ENCODE measurements at places on chromosomes 16 and 17. TPM values are rescaled to one million over a fixed set of nuclear protein-coding genes. Genes with fewer than 3 reads are reported as not detected.

GRCh38 chr17:71109697-71110096 is 940.4 kb downstream of the KCNJ2 start:
- no peak for DNase-seq

Gene RHBDL1
- 1.7 TPM for total RNA-seq

- DNase-seq = no peak
Observed at GRCh38 chr17:9255833-9256232, 234.5 kb downstream of the NTN1 start.

Gene MEOX1
- total RNA-seq = 4.7 TPM

DNA sequence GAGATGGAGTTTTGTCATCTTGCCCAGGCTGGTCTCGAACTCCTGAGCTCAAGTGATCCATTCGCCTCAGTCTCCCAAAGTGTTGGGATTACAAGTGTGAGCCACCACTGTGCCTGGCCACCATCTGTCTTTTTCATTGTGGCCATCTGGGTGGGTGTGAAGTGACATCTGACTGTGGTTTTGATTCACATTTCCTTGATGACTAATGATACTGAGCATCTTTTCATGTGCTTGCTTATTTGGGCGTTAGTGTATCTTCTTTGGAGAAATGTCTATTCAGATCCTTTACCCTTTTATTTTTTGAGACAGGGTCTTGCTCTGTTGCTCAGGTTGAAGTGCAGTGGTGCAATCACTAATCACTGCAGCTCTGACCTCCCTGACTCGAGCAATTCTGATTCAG is 53.9 kb upstream of the ERN1 start:
- DNase-seq = peak; percentile 70

- no peak for DNase-seq
Observed at GRCh38 chr16:70657956-70658355, 11.6 kb downstream of the IL34 start.

DNA sequence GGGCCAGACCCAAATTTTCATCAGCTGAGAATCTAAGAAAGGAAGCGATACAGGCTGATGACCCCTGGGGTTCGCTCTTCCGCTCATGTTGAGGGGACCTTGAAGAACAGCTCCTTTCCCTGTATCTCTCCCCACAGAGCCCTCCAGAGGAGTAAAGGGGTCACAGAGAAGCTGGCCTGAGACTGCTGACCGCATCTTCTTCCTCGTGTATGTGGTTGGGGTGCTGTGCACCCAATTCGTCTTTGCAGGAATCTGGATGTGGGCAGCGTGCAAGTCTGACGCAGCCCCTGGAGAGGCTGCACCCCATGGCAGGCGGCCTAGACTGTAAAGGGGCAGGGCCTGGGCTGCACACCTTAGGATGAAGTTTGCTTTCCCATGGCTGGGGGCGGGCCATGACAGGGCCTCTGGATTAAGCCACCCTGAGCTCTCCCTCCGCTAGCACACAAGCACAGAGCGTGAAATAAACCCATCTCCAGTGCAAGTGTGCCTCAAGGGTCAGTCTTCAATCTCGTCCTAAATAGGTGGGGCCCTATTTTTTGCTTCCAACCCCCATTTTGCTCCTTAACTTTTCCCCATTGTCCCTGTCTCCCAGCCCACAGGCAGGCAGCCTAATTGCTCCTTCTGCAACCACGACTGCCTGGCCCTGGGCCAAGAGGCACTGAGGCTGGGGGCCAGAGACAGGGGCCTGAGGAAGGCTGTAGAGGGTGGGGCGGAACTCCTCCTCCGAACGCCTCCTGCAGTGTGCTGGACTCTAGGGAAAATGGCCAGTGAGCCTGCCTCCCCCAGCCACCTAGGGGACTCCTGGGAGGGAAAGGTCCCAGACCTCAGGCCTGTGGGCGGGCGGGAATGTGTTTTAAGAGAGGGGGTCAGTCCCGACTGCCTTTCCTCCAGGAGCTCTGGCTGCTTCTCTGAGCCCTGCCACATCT is 3.6 kb downstream of the ZACN start:
- DNase-seq = no peak

DNA sequence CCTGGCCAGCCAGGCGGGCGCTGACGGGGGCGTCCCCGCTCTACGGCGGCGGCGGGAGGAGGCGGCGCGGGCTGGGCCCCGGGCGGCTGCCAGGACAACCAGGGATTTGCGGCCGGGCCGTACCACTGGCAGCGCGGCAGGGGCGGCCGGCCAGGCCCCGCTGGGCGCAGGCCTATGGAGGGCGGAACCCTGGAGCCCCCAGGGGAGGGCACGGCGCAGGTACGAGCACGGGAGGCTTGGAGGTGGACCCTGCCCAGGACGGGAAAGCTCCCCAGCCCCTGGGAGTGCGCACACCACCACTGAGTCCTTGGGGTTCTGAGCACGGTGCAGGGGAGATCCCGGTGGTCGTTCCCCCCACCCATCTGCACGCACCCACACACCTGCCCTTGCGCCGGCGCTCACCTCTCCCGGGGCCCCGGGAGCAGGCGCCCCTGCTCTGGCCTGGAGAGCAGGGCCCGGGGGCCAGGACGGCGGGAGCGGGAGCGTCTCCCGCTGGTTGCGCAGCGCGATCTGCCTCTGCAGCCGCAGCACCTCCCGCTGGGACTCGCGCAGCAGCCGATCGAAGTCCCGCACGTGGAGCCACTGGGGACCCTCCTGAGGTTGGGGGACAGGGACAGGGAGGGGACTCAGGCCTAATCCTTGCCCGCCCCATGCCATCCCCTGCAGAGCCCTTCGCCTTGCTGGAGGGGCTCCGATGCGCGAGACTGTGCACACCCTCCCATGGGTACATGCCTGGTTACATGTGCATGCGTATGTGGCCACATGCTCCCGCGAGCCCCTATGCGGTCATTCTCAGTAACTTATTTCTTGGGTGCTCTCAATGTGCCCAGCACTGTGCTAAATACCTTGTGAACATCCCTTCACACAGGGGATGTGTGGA is 3.9 kb downstream of the TSPOAP1 start:
- no peak for DNase-seq

- DNase-seq = no peak
Observed at GRCh38 chr16:73544826-73545225, 496.9 kb upstream of the ZFHX3 start.

Gene IGFALS
- total RNA-seq = not detected

DNA sequence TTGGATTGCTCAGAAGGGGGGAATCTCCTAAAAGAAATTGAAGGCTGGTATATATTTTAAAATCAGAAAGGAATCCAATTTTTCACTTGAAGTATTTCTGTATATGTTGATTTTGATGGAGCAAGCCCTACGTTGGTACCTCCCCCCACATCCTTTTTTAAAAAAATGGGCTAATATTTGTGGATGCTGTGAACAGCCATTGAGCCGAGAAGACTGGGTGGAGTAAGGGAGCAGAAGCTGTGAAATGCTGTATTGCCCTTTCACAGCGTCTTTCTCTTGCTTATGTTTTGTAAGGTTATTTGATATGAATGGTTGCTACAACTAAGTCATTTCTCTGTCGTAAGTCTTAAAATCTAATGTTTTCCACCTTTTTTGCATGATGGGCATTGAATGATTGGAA is 2.3 kb downstream of the PAFAH1B1 start:
- no peak for DNase-seq

DNA sequence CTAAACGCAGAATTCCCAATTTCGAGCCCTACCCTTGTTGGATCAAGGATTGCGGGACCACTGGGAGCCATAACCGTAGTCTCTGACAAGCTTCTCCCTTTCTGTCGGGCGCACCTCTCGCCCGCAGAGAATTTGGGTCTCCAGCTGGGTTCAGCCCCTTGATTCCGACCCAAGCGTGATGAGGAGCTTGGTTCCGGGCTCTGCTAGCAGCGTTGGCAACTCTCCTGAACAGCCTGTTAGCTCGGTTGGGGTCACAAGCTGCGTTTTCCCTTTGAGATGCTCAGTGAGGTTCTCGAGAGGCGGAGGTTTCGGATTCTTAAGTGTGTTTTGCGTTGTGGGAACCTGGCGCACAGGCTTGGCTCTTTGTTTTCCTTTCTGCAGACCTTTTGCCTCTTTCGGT is 655 bp downstream of the ATXN1L start:
- no peak for DNase-seq

DNA sequence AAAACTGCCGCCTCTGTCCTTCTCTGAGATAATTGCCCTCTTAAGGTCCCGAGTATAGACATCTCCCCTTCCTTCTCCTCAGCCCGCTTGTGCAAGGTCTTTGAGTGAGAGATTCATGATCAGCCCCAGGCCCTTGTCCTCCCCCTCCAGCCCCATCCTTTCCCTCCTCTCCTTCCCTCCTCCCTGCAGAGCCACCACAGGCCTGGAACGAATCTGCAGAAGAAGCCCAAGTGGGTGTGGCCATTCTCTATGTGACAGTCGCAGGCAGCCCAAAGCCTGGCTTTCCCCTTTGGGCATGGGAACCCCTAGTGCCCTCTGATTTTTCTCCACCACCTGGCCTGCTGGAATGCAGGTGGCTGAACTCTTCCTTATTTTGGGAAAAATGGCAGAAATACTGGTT is 7.2 kb upstream of the NDRG4 start:
- no peak for DNase-seq

Gene PABPN1L
- total RNA-seq = not detected

GRCh38 chr17:79557276-79558090 is 53.4 kb downstream of the RBFOX3 start:
- no peak for DNase-seq

Gene WFDC1
- 12.0 TPM for total RNA-seq

Gene QPRT
- 13.8 TPM for total RNA-seq

GRCh38 chr16:85341972-85342695 is 229.9 kb upstream of the CIBAR2 start:
- no peak for DNase-seq

- DNase-seq = no peak
Observed at GRCh38 chr17:62191390-62192361, 126.6 kb upstream of the MED13 start.

Gene HBM
- total RNA-seq = not detected

DNA sequence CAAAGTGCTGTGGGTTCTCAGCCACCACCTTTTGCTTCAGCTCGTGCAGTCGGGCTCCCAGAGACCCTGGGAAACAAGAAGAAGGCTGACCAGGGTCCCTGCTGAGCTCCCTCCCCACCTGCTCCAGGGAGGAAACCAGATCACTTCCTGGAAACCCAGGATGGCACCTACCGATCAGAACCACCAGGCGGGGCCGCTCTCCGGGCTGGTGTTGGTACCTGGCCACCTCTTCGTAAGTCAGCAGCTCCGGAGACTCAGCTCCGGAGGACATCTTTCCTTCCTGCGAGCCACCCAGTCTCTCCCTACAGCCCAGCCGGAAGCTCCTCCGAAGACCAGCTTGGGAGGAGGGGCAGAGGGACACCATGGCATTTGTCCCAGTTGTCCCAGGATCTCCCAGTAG is 18.9 kb downstream of the MPP3 start:
- DNase-seq = peak; percentile 60

DNA sequence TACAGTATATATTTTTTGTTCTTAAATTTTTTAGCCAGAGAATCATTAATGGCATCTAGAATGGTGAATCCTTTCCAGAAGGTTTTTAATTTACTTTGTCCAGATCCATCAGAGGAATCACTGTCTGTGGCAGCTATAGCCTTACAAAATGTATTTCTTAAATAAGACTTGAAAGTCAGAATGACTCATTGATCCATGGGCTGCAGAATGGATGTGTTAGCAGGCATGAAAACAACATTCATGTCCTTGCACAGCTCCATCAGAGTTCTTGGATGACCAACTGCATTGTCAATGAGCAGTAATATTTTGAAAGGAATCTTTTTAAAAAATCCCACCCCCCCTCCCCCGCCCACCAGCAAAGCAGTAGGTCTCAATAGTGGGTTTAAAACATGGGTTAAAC is 51.4 kb downstream of the CACNG1 start:
- no peak for DNase-seq

DNA sequence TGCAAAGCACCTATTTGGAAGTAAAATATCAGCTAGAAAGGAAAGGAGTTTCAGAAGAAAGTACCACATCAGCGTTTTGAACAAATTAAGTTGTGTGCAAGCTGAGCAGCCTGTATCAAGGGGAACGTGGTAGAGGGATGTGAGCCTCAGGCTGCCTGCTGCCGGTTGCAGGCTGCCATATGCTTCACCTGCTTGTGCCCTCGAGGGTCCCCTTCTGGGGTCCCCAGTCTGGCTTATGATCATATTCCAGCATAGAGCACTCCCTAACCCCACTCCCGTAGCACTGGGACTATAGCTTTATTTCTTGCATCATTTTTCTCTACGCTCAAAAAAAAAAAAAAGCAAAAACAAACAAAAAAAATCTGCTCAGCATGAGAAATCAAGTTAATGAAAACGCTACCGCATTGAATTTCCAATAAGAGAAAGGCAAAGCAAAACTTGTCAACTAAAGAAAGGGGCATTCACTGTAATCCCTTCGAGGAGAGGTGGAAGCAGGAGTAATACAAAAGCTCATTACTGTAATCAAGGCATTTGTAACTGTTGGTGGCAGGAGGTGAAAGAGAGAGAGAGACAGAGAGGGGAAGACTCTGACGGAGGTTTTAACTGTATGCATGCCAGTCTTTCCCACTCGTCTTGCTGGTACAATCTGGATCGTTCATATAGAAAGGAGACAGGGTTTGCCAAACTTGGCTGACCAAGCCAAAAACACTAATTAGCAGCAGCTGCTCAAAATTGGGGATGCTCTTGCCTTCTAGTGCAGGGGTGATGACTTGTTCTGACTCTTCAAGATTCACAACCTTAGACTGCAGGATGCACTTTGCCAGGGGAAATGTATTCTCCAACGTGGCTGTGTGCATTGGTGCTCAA is 258.2 kb upstream of the HSBP1 start:
- DNase-seq = no peak

DNA sequence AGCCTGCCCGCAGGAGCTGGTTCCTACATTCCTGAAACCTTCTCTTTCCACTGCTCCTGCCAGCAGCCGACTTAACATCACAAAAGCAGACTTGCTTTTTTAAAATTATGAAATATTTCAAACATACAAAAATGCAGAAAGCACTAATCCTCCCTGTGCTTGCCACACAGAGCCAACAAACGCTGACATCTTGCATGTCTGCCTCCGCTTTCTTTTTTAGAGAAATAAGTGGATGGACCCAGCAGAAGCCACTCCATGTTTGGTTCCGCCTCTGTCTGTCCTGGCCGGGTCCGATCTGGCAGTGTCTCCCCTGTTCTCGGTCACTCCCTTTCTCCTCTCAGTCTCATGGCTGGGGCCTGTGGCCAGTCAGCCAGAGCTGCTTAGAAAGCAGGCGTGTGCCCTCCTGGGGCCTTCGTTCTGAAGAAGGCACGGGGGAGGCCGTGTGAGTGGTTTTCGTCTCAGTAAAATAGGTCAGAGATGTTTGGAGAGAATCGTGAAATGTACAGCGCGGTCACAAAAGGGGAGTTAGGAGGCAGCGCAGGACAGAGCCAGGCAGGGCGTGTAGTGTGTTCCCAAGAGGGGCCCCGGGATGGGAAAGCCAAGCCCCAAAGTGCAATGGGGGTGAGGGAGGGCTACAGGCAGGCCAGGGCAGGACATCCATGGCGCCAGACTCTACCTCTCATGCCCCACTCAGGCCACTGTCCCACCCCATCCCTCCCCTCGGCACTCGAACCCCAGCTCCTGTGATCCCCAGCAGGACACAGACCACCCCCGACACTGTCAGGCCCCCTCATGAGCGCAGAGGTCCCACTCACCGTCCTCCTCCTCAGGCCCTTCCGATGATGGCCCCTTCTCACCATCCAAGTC is 23.2 kb downstream of the MXRA7 start:
- no peak for DNase-seq
